ENCODE measurements at places on chromosomes 5 and 9.

DNA sequence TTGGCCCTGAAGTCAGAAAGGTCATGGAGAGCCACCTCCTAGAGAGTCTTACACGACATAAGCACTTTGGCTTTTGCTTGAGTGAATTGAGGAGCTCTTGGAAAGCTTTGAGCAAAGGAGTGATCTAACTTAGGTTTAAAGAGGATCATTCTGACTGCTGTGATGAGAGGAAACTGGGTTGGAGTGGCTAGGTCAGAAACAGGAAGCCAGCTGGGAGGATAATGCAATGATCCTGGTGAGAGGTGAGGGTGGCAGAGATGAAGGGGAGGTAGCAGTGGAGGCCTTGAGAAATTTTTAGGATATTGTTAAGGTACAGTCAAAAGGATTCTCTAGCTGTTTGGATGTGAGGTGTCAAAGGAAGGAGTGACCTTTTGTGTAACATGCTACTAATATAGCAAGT, 32.2 kb upstream of the ROPN1L start:
- no peak for DNase-seq

- DNase-seq, result no peak
Measured at GRCh38 chr9:126667190-126668055, 53.7 kb downstream of the LMX1B start.

- DNase-seq, result no peak
Measured at GRCh38 chr5:125294844-125295243, 548.4 kb upstream of the ZNF608 start.

GRCh38 chr9:89640361-89640760, 35.5 kb downstream of the GADD45G start:
- no peak for DNase-seq

DNA sequence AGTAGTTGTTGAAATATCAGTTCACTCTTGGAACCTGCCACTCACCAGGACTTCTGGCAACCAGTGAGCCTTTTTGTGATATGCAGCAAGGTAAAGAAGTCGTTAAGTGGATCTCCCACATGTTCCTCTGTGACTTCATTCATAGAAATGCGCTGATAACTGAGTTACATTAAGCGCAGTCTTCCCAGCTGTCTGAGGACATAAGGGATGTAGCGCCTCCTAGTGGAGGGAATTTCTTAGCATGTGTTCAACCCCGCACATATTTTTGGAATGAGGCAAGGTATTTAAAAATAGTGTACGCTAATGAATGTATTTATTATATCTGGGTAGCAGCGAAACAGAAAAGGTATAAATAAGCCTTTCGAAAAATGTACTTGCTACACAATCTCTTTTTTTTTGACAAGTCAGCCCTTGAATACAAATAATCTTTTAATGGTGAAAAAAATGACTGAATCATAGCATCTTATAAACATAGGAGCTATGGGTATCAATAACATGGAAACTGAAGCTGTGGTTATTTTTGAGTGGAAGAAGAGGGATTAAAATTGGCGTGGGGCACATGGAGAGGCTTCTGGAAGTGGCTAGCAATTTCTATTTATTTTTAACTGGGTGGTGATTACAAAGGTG, 38.0 kb downstream of the PALM2AKAP2 start:
- DNase-seq, result peak; percentile 89

DNA sequence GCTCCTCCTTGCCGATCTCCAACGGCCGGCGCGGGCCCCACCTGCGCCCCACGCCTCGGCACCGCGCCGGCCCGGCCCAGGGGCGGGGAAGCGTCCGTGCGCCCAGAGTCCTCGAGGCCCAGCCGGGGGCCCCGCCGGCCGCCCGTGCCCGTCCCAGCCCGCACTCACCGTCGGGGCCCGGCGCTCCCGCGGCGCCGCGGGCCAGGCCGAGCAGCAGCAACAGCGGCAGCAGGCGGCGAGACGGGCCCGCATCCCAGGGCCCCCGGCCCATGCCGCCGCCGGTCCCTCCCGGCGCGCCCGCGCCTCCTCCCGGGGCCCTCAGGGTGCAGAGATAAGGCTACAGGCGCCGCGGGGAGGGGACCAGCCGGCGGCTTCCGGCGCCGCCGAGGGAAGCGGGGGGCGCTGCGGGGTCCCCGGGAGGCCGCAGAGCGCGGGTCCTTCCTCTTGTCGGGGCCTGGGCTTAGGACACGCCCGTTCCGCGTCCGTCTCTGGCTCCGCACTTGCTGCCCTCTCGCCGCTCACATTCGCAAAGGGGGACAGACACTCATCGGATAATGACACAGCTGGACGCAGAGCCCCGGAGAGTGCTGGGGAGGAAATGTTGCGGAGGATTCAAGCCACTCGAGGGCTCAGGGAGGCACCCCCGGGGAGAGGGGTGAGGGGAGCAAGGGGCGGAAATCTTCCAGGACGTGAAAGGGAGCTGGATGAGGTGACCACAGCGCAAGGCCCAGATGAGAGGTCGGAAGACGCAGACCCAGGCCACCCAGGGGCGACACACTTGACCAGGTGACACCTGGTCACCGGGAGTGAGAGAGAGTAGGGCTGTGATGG, at the start of gene SUSD1:
SUSD1 (minus strand) TSS at position 333 of the 831 bp plus-strand sequence; CDS start at position 271, 62 bp downstream.
- peak; percentile 45 for DNase-seq

GRCh38 chr9:132975961-132976360, 2.5 kb upstream of the GFI1B start:
- DNase-seq, result no peak

All from SJSA1 (cell line).